Fibroblast of lung (primary cell): ENCODE measurements at places on chromosomes 11 and 22.

DNA sequence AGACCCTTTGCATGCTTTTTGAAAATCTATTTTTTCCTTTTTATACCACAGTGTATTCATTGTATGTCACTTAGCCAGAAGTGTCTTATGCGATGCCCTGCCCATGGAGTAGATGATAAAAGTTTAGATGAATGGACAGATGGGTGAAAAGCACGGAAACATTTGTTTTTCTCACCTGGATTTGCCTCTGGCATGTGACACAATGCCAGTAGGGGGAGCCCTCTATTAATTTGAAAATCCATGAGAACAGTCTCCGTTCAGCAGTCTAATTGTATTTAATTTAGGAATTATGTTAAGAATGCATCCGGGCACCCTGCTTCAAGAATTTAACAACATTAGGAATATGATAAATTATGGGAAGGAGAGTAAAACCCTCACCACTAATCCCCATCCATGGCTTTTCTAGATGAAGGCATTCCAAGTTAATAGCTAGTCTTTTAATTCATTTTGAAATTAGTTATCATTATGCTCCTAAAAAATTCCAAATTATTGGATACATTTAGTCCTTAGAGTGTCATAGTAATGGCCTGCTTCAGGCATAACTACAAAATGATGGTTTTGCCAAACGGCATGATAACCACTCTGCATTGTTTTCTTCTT lies 55.3 kb upstream of the ALKBH3 start:
- DNase-seq: no peak

- peak; percentile 27 for DNase-seq
Measured at GRCh38 chr11:29019960-29020683, 911.9 kb downstream of the METTL15 start.

DNA sequence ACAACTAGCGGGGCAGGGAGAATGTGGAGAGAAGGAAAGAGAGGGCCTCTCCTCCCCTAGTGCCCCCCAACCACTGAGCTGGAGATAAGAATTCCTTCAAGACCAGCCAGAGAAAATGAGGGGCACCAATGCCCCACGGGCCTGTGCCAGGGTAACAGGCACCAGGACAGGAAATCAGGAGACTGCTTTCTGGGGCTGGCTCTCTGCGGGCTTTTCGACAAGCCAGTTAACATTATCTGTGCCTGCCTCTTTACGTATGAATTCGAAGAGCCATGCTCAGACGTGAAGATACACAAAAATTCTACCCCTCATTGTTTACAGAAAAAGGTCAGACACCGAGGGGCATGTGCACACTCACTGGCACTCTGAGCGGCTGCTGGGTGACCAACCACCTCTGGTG lies 52.1 kb downstream of the MYH9 start:
- DNase-seq: no peak

GRCh38 chr11:61067782-61068446 lies 34.4 kb upstream of the CD5 start:
- DNase-seq: no peak

DNA sequence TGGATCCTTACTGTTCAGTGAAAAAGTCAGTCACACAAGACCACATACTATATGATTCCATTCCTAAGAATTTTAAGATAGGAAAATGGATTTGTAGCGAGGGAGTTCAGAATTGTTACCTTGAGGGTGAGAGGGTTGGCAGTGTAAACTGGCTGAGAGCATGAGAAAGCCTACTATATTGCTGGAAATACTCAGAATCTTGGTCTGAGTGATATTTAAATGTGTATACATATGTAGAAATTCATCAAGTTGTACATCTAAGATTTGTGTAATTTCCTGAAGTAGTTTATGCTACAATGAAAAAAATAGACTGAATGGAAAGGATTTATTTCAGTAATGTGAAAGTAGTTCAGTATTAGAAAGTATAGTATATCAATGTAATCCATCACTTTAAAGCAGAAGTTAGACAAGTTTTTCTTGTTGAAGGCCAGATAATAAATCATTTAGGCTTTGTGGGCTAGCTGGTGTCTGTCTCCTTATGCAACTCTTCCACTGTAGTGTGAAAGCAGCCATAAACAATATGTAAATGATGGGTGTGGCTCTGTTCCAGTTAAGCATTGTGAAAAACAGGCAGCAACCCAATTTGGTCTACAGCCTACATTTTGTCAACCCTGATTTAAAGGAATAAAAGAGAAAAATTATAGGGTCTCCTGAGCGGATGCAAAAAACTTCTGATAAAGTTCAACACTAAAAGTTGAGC lies 127.2 kb upstream of the THY1 start:
- peak; percentile 47 for DNase-seq

DNA sequence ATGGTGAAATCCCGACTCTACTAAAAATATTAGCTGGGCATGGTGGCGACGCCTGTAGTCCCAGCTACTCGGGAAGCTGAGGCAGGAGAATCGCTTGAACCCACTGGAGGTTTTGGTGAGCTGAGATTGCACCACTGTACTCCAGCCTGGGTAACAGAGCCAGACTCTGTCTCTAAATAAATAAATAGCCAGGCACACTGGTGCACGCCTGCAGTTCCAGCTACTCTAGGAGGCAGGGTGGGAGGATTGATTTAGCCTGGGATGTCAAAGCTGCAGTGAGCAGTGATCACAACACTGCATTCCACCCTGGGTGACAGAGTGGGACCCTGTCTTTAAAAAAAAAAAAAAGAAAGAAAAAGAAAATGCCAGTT lies 17.4 kb downstream of the SUSD2 start:
- DNase-seq: peak; percentile 15

GRCh38 chr11:35654711-35655110 lies 7.9 kb upstream of the TRIM44 start:
- DNase-seq: no peak

GRCh38 chr11:133636711-133637355 lies 104.5 kb upstream of the OPCML start:
- DNase-seq: no peak

DNA sequence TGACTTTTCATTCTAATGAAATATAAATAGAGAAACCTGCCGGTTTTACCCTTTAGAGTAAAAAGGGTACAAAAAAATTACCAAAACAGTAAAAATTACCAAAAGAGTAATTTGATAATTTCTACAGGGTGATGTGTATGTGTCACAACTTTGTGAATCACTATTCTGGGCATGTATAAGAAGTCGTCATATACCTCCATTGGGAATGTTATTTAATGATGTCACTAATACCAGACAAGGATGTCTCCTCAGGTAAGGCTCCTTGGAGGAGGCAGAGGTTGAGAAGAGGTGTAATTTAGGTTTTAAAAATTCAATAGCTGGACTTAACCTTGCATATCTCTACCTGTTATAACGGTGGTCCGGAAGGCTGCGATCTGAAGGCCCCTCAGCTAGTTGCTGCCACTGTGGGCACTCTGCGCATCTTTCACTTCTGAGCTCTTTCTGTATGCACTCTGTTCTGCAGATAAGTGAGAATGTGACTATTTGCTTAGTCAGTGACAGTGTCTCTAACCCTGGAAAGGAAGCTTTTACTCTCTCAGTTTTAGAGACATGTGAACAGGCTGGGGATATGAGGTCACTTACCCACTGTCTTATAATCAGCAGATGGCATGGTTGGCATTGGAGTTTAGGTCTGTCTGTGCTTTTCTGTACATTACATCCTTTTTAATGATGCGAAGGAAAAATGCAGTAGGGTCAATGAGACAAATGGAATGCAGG lies 987 bp upstream of the NCR3LG1 start:
- peak; percentile 10 for DNase-seq

- no peak for DNase-seq
Measured at GRCh38 chr11:3127706-3128355, 37.3 kb downstream of the OSBPL5 start.

GRCh38 chr11:62497132-62497801 lies 49.3 kb downstream of the AHNAK start:
- peak; percentile 66 for DNase-seq

GRCh38 chr11:111938687-111939160 lies 1.6 kb downstream of the DIXDC1 start:
- DNase-seq: peak; percentile 41

DNA sequence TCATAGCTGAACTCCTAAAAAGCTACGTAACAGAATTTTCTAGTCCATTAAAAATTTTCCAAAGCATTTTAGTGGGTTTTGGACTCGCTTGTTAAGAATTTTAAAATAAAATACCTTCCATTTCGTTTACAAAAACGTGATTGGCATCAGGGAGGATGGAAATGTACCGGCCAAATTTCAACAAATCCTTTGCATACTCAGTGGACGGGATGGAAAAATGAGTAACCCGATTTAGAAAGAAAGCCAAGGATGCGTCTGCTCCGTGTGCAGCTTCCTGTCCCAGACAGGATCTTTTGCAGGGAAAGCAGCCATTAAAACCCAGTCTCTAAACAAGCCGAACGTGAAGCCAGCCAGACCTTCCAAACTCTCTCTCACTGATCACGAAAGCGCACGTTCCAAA lies 15.6 kb downstream of the TMEM184B start:
- DNase-seq: peak; percentile 81

DNA sequence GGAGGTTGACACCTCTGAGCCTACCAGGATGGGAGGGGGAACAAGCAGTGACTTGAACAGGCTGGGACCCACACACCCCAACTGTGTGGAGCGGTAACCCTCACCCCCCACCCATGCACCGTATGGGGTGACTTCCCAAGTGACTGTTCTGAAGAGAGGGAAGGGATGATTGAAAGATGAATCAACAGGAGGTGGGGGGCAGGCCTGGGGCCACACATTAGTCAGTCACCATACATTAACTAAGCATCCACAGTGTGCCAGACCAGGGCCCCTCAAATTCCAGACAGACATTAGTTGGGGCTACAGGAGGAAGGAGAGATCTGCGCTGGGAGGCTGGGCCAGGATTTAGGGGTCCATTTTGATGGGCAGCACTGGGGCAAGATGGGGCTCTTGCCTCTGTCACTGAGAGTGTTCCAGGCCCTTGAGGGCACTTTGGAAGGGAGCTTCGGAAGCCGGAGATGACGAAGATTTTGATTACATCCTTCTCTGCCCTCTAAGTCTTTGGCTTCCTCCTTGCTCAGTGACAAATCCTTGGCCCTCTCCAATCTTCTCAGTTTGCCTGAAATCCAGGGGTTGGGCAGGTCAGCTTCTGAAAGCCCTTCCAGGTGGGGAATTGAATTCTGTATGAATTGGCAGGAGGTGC lies 966 bp downstream of the SMTN start:
- no peak for DNase-seq

DNA sequence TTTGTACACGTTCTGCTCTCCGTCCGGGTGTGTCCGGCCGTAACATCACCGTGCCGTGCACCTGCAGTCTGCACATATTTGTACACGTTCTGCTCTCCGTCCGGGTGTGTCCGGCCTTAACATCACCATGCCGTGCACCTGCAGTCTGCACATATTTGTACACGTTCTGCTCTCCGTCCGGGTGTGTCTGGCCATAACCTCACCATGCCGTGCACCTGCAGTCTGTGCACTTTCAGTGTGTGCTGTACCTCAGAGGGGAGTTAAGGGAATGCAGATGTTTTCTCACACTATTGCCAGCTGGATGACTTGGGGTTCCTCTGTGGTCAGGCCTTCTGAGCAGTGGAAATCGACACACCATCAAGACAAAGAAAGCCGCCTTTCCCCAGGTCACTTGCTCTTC lies 4.2 kb downstream of the TTLL8 start:
- no peak for DNase-seq

DNA sequence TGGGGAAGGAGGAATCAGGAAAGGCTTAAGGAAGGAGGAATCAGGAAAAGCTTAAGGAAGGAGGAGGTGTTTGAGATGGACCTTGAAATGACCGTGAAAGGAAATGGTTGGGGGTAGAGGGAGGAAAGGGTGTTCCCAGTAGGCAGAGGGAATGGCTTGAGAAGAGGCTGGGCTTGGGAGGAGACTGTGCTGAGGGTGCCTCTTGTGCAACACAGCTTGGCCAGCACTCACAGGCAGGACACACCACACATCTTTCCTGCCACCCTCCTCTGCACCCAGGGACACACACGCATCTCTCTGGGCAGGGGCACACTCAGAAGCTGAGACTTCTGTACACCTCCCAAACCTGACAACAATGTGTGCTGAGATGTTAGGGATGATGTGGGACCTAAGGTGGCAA lies 151.4 kb downstream of the FBXO7 start:
- DNase-seq: no peak

- DNase-seq: no peak
Measured at GRCh38 chr22:25566186-25566897, 1.9 kb downstream of the GRK3 start.

- DNase-seq: no peak
Measured at GRCh38 chr22:22993184-22993583, 77.1 kb upstream of the GNAZ start.

- no peak for DNase-seq
Measured at GRCh38 chr11:35122308-35122707, 16.7 kb upstream of the CD44 start.

- no peak for DNase-seq
Measured at GRCh38 chr11:67490727-67491065, 7.9 kb downstream of the AIP start.

GRCh38 chr11:131748151-131749050 lies 378.0 kb downstream of the NTM start:
- DNase-seq: peak; percentile 68

DNA sequence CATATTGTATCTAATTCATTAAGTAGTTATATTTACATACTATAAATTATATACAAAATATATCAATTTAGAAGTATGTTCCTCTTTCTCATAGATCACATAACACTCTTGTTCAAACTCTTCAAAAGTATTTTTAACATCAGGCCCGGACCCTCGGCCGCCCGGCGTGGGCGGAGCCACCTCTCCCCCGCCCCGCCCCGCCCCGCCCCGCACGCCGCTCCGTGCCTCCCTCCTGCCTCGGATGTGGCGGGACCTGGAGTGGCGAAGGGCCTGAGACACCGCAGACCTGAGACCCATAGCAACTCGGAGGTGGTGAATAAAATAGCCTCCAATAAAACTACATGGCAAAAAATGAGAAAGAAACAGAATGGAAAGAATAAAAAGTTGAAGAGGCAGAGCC lies 105.9 kb upstream of the BDNF start:
- DNase-seq: no peak

DNA sequence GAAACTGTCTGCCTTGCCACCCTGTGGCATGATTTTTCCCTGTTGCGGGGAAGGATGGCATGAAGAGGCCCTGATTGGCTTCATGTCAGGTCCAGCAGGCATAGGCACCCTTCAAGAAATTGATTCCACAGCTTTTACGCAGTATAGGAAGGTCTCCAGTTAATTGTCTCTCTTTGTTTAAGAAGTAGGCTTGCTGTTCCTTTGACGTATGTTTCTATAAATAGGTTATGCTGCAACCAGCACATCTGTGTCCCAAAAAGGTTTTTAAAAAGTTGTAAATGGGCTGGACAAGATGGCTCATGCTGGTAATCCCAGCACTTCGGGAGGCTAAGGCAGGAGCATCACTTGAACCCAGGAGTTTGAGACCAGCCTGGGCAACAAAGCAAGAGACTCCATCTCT lies 62.6 kb downstream of the CD6 start:
- DNase-seq: peak; percentile 9

DNA sequence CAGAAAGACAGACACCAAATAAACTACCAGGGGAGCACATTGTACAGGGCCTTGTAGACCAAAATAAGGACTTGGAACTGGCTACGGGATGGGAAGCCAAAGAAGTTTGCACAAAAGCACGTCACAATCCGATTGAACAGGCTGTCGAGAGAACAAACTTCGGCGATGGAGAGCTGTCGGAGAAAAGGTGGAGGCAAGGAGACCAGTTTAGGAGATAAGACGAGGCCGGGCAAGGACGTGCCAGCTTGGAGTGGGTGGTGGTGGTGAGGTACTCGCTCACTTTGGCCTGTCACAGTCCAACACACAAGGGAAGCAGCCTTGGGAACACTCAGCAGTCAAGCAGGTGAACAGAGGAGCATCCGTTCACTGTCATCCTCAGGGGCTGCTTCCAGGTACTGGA lies 19.0 kb downstream of the APOL5 start:
- no peak for DNase-seq

- no peak for DNase-seq
Measured at GRCh38 chr22:18935889-18936529, at the start of gene PRODH. Gene PRODH (minus strand): TSS chr22:18936293. CDS start chr22:18936287, 6 bp downstream.
